AG10803 (cell line): ENCODE measurements at places on chromosomes 7 and 10.

GRCh38 chr10:74827045-74827441 is 643 bp downstream of the KAT6B start:
- no peak for DNase-seq

DNA sequence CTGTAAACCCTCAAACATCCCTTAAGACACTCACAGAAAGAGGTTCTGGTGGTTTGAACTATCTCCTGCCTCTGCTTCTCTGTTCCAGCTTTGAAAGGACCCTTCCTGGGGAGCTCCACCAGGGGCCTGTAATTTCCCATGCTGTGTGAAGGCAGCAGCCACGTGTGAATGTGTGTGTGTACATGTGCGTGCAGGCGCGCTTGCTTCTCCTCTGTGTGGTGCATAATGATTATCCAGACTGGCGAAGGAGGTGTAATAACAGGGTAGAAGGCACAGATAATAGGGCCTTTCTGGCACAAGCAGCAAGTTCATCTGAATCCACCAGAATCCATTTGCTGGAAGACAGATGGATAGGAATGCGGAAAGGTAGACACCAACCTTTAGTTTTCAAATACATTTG is 466.5 kb downstream of the GRID1 start:
- DNase-seq, result no peak

GRCh38 chr7:156886020-156886795 is 6.8 kb downstream of the LMBR1 start:
- DNase-seq, result no peak

DNA sequence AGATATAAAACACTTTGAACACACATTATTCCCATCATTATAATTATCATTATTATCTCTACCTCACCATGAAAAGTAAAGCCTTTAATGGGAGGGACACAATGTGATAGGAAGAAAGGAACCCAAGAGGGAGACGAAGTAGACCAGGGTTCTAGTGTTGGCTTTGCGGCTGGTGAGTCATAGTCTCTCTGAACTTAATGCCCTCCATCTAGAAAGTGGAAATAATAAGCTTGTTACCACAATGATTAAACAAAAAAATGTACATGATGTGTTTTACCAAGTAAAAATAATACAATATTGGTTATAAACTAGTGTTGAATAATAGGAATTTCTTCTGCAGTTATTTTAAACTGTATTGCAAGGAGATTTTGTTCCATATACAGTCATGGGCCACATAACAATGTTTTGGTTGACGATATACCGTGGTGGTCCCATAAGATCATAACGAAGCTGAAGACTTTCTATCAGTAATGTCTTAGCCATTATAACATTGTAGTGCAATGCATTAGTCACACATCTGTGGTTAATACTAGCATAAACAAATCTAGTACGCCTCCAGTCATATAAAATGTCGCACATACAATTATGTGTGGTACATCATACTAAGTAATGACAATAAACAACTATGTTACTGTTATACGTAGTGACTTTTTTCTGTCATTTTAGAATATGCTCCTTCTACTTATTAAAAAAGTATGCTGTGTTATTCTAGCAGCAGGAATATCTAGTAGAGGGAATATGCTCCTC is 450.6 kb upstream of the SORCS1 start:
- DNase-seq, result peak; percentile 4

GRCh38 chr7:38222481-38223096 is 44.5 kb downstream of the STARD3NL start:
- peak; percentile 62 for DNase-seq

DNA sequence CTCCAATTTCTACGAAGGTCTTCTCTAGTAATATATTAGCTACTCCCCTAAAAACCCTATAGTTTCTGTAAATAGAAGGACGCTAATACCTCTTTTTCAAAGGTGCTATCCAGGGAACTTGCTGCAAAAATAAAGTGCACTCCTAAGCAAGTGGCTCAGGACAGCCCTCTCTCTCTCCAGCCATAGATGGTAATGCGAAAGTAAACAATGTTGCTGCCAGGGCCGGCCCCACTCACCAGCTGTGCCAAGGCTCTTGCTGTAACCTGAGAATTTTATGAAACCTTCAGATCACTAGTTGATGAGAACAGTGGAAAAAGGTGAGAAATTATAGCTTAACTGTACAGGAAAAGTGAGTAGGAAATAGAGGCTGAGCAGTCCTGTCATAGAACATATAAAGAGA is 10.9 kb upstream of the TAS2R39 start:
- peak; percentile 4 for DNase-seq

DNA sequence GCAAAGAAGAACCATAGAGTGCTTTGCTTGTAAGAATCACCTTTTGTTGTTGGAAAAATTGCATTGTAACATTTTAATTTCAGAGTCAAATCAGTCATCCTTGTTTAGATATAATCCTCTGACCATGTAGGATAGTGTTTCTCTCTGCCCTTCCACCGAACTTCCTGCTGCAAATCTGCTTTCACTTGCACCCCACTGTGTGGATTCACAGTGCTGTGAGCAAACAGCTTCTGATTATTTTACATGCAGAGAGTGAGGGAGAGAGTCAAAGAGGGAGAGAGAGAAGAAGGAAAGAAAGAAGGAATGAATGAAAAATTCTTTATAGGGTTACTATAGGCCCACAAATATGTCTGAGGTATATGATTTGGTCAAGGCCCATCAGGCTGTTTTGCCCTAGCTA is 30.0 kb upstream of the SEM1 start:
- DNase-seq, result no peak

GRCh38 chr10:113945075-113945686 is 90.7 kb downstream of the NHLRC2 start:
- DNase-seq, result peak; percentile 64

- DNase-seq, result no peak
Observed at GRCh38 chr7:100865372-100865911, 1.7 kb upstream of the TRIP6 start.

GRCh38 chr7:70466725-70467364 is 665.1 kb upstream of the GALNT17 start:
- no peak for DNase-seq

DNA sequence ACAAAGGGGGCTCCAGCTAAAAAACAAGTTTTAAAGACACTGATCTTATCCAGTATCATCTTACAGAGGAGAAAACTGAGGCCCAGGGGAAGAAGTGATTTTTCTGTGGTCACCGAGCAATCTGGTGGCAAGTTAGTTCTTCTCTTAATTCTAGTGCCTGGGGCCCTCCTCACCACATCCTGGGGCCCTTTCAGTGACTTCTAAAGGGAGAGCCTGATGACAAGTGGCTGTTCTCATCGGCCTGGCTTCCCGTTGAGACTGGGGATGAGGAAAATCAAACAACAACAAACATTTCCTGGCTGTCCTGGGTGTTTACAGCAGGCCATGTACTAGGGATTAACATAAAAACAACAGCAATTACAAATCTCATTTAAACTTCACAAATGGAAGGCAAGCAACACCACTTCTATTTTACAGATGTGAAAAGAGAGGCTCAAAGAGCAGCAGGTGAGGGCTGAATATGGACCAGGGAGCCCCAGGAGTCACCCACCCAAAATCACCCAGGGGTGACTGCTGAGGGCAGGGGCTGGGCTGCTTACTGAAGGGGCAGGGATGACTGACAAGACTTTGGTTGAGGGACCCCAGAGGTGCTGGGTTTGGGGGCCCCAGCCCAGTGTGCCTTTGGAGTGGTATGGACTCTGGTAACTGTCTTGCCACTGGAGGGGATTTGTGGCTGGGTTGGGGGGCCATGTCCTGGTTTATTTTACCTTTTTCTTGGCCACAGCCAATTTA is 24.7 kb upstream of the MTPAP start:
- DNase-seq, result no peak

DNA sequence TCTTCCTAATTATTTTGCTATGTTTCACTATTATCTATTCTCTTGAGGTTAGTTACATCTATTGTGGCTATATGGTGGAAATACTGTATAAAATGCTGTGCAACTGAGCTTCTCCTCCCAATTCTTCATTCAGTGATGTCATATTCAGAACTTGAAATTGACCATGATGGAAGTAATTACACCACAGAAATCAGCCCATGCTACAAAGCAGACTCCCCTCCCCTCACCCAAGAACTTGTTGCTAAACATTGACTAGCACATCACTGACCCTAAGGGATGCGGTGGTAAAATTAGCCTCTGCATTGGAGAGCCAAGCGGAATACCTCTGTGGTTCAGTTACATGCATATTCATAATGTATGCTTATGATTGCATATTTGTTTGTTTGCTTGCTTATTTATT is 8.8 kb downstream of the CALD1 start:
- DNase-seq, result no peak

DNA sequence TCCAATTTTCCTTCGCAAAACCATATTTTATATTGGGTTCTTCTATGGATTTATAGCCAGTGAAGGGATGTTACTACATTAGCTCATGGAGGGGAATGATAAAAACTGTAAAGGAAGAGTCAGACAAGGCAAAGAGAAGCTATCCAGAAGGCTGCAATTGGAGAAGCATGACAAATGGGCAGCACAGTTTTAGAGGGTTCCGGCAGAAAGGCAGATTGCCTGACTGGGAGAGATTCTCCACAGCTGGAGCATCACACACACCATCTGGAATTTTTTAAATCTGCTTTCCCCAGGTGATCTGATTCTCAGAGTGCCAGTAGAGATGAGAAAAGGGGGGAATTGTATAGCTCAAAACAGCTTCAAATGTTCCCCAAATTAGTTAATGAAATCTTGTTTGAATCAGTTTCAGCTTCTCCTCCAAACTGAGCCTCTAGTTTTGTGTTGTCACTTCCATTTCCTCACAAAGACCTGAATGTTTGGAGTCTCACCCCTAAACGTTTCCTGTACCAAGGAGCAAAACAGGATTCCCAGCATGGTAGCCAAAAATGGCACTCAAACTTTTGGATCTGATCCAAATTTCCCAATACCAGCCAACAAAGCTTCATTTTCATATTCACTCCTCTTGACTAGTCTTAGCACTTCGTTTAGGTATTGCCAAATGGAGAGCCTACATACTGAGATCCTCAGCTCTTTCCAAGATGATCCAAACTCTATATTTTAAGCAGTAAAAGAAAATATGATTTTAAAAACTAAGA is 177.5 kb downstream of the HPSE2 start:
- no peak for DNase-seq

- no peak for DNase-seq
Observed at GRCh38 chr10:7410301-7410861, 453 bp downstream of the SFMBT2 start.

DNA sequence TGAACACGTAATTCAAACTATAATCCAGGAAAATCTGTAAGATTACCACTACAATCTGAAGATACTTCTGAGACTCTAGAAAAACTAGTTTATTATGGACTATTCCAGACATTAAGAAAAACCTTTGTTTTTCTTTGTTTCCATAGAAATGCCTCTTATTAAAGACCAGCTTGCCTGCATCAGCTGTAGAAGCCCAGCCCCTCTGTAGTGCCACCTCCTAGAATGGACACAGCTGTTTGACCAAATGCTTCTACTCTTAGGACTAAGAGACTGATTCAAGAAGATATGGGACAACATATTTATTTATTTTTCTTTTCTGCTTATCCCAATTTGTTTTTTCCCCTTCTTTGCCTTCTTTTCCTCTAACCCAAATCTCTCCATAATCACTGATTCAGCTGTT is 93.8 kb downstream of the CXCL12 start:
- no peak for DNase-seq

GRCh38 chr10:77165445-77166208 is 472.0 kb downstream of the KCNMA1 start:
- DNase-seq, result peak; percentile 64

DNA sequence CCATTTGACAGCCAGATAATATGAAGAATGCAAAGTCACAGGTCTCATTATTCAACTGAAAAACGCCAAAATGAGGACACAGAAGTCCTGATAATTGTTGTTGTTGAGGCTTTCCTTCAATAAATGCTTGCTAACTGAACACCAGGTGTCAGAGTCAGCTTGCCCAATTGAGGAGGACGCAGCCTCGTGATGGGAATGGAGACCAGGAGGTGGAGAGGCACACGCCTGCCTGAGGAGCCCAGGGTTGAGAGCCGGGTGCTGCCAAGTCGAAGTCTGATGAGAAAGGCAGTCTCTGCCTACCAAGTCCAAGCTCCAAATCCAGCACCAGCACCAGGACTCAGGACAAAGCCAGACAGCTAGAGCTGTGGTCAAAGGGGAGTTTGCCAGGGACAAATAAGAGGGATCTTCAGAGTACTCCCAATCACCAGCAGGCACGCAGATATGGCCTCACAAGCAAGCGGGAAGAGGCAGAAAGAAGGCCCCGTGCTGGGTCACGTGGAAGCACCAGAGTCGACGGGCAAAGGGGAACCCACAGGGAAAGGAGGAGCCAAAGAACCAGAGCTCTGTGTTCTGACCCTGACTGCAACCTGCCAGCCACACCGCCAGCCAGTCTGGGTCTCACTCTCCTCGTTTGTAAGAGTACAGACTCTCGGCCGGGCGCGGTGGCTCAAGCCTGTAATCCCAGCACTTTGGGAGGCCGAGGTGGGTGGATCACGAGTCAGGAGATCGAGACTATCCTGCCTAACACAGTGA is 47.6 kb downstream of the VOPP1 start:
- peak; percentile 36 for DNase-seq

DNA sequence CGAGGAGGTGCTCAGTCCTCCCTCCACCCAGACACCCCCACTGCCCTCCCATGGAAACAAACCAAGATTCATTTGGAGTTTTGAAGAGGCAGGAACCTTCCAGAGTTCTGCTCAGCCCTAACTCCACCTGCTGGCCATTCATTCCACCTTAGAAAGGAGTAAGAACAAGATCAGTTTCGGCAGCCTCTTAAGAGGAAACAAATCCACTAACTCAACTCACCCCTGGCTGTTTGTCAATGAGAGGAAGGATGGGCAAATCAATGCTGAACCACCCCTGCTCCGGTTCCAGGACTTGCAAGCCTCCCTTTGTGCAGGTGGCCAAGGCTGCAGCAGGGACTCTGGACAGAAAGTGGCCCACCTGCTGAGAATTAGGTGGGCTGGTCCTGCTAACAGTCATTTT is 26.2 kb downstream of the CCDC3 start:
- no peak for DNase-seq

GRCh38 chr7:134089446-134089845 is 37.7 kb upstream of the LRGUK start:
- no peak for DNase-seq

DNA sequence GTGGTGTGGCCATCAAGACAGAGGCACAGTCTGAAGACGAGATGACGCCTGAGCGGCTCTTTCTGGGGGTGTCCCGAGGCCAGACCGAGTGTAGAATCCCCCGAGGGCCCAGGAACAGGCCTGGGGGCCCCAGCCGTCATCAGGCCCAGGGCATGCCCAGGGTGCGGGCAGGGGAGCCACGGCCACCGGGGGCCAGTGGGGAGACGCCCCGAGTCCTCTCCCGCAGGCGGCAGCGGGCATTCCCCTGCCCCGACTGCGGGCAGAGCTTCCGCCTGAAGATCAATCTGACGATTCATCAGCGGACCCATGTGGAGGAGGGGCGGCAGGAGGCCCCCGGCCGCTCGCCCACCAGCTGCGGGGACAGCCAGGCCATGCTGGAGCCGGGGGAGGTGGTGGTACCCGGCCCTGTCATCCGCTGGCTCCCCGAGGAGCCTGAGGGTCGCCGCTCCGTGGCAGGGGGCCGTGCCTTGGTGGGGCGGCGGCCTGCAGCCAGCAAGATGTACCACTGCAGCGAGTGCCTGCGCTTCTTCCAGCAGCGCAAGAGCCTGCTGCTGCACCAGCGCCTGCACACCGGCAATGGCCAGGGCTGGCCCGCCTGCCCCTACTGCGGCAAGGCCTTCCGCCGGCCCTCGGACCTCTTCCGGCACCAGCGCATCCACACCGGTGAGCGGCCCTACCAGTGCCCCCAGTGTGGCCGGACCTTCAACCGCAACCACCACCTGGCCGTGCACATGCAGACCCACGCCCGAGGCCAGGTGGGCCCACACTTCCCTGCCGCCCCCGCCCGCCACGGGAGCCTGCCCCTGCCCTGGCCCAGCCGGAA is 19.7 kb downstream of the ZNF783 start:
- no peak for DNase-seq
